ENCODE measurements at places on chromosomes 2 and 18.

- DNase-seq: no peak
These were observed 5.7 kb upstream of the WIPF1 start for GRCh38 chr2:174603280-174603679.

- DNase-seq: no peak
These were observed 32.7 kb upstream of the C1GALT1C1L start for GRCh38 chr2:43708891-43709290.

DNA sequence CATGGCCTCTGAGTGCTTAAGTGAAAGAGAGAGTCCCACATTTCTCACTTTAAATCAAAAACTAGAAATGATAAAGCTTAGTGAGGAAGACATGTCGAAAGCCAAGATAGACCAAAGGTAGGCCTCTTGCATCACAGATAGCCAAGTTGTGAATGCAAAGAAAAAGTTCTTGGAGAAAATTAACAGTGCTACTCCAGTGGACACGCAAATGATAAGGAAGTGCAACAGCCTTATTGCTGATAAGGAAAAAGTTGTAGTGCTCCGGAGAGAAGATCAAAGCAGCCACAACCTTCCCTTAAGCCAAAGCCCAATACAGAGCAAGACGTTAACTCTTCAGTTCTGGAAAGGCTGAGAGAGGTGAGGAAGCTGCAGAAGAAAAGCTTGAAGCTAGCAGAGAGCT is 32.1 kb downstream of the PSMD1 start:
- DNase-seq: no peak

GRCh38 chr2:95347681-95348608 is 50.8 kb downstream of the KCNIP3 start:
- DNase-seq: no peak

DNA sequence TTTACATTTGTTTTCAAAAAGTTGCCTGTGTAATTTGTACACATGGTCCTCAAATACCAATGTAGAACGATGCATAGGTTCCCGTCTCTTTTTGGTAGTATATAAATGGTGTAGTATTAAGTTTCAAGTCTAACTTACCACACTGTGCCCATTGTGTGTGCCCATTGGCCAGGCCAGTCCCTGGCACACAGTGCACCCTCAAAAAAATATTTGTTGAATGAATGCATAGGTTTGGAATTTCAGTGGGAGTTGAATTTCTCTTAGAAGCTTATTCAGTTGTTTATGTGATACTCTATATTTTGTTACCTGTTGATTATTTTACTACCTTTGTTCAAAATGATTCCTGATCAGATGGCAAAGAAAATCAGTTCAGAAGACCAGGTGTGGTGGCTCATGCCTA is 30.1 kb downstream of the IDH1 start:
- DNase-seq: no peak

GRCh38 chr2:214069254-214069653 is 341.6 kb upstream of the VWC2L start:
- no peak for DNase-seq

GRCh38 chr2:55408918-55409868 is 10.5 kb downstream of the CCDC88A start:
- no peak for DNase-seq

- no peak for DNase-seq
These were observed 142.3 kb upstream of the CDH7 start for GRCh38 chr18:65608471-65608870.

DNA sequence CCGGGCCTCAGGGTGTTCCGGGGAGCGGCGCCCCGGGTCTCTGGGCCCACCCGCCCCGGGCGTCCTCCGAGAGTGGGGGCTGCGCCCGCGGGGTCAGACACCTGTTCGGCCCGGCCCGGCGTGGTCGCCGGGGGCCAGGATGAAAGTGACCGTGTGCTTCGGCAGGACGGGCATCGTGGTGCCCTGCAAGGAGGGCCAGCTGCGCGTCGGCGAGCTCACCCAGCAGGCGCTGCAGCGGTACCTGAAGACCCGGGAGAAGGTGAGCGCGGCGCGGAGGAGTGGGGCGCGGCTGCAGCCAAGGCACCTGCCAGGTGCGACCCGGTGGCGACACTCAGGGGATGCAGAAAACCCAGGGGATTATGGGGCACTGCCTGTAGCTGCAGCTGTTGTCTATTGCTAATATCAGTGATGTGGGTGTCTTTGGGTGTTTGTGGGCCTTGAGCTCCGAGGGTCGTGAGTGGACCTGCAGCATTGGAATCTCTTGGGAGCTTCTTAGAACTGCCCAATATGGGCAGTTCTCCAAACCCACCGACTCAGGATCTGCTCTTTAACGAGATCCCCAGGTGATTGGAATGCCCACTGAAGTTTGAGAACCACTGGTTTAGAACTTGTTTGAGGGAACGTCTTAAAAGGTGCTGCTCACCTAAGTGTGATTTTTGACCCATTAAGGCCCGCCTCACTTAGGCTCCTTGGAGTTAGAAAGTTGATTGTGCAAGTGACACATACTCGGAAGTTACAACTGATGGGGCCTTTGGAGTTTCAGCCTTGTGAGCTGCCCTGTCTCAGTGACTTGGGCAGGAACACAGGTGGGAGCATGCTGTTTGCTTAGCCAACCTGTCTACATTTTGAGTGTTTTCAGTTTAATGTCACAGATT is 823 bp downstream of the PARD3B start:
- DNase-seq: no peak

- no peak for DNase-seq
These were observed 46.0 kb upstream of the MTIF2 start for GRCh38 chr2:55314985-55315384.

GRCh38 chr2:66850376-66850775 is 415.5 kb downstream of the MEIS1 start:
- no peak for DNase-seq

DNA sequence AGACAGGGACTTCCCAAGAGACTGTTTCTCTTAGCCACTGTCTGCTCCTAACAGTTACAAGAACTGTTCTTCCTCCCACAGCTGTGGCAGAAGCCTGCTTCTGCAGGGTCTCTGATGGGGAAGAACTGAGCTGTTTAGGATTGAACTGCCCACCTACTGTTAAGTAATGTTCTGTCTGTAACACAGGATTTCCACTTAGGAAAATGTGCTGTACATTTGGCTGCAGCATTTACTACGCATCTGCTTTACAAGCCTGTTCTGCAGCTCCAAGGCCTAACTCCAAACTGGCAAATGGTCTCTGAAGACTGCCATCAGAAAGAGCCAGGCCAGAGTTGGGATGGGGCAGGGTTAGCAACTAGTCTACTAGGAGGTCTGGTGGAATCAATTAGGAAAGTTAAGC is 87.8 kb upstream of the UPP2 start:
- DNase-seq: no peak

DNA sequence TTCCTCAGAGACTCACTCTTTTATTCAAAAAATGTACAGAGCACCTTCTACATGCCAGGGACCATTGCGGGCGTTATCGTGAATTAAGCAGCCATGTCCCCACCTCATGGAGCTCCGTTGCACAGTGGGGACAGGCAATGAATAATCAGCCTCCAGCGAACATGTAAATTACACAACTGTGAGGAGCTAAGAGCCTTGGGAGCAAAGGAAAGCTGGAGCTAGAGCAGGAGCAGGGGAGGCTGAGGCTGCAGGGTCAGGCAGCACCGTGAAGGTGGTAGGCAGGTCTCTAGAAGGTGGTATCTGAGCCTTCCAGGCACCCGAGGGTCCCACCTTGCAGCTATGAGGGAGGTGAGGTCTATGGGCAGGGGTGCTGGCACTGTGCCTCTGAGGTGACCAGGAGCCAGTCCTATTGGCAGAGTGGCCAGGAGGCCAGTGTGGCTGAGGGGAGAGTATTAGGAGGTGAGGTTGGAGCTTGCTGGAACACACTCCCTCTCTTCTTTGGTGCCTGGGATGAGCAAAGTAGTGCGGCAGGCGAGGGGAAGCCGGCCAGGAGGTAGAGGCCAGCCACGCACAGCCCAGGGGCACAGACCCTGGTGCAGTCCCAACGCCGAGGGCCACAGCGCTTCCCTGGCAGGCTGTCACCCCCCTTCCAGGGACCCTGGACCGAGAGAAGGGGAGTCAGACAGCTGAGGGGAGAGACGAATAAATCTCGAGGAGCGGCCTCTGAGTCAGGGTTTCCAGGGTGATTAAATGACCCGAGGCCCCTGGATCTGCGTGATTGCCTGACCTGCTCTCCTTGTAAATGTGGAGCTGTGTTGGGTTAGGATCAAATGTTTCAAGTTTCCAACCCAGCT is 167.3 kb downstream of the SEPTIN10 start:
- DNase-seq: no peak

- no peak for DNase-seq
These were observed 39.7 kb upstream of the NEDD4L start for GRCh38 chr18:58004317-58004716.

DNA sequence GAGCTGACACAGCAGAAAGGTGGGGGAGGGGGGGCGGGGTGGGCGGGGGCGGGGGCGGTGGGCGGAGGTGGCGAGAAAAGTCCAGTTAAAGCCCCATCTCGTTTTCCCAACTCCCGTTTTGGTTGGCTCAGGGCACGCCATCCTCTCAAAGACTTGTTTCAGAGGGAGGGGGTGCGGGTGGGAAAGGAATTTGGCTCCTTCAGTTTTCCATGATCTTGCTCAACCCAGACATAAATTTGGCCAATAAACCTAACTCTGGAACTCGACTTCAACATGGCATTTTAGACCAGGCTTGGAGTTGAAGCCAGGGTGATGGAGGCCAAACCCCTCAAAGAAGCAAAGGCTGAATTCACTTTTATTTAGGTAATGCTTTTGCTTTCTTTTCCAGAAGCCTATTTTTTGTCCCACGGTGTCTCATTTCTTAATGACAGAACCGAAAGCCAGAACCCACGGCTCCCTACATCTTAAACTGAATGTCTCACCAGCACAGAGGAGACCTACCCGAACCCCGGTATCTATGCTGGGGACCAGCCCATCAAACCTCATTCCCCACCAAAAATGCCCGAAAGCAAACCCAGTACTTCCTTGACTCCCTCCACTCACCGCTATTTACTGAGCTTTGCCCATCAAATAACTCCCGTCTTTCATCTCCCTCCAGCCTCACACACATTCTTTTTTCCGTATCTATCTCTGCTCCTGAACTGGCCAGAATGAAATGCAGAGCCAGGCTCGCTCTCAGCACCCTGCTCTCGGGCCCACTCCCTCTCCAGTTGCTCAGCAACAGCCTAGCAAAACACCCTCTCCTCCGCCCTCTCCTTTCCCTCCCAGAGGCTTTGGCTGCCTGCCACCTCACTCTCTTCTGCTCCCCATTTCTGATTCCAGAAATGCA is 4.3 kb downstream of the IGFBP5 start:
- DNase-seq: no peak

- DNase-seq: no peak
These were observed 148.2 kb upstream of the GLI2 start for GRCh38 chr2:120587279-120587996.

- no peak for DNase-seq
These were observed 59.6 kb downstream of the HPCAL1 start for GRCh38 chr2:10362096-10362897.

DNA sequence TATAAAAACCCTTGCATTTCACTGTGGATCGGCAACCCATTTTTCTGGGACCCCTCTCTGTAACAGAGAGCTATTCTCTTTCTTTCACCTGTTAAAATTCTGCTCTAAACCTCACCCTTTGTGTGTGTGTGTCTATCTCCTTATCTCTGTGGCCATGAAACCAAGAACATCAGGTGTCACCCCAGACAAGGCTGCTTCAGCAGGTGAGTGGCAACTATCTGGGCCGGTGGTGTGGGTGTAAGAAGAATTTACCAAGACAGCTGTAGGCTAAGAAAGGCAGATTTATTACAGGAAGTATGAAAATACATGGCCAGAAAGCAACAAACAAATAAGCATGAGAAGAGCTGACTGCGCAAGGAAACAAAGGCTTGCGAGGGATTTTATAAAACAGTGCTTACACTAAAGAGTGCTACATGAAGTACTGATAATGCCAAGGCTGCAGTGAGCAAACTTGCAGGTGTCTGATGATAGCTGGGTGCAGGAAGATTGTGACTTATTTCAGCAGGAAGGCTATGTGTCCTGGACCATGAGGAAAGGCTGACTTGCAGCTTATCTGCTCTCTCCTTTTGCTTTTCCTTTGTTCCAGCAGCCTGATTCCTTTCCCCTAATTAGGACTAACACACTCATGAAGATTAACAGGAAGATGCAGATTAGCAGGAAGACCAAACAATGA is 421.1 kb downstream of the PTH2R start:
- DNase-seq: no peak

GRCh38 chr2:230758566-230759480 is 46.2 kb downstream of the CAB39 start:
- DNase-seq: no peak

GRCh38 chr18:56200381-56200911 is 437.9 kb downstream of the TXNL1 start:
- no peak for DNase-seq

- DNase-seq: no peak
These were observed 69.9 kb upstream of the DLX2 start for GRCh38 chr2:172172513-172173173.

DNA sequence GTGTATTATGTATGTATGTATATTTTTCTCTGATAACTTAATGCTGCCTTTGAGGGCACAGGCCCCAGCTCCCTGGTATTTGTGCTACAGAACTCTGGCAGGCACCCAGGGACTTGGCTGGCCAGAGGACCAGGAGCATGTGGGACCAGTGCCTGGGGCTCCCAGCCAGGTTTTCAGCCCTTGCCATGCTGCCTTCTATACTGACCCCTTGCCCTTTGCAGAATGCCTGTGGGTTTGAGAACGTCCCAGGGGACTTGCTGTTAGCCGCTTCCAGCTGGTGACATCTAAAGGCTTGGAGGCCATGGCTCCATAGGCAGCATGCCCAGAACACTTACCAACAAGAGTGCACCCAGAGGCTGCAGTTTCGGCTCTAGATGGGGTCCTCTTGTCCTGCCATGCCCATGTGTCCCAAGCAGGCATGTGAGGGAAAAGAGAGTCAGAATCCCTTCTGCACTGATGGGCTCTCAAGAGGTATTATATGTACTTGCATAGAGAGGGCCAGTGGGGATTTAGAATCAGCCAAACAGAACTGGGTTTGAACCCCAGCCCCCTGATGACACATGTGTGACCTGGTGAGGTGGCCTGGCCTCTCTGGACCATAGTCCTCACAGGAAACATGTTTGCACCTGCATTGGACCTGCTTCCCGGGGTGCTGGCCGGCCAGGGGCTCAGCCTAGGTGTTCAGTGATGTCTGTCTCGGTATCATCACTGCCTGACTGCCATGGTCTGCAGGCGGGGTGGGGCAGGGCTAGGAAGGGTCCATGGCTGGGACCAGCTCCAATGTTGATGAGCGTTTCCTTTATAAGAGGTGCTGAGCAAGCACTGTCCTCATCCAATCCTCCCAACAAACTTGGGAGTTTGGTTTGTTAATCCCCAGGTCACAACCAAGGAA is 119.2 kb upstream of the FHL2 start:
- no peak for DNase-seq

- no peak for DNase-seq
These were observed 95.9 kb downstream of the EPB41L5 start for GRCh38 chr2:120108749-120109148.

GRCh38 chr2:222272446-222273015 is 26.3 kb downstream of the PAX3 start:
- no peak for DNase-seq

DNA sequence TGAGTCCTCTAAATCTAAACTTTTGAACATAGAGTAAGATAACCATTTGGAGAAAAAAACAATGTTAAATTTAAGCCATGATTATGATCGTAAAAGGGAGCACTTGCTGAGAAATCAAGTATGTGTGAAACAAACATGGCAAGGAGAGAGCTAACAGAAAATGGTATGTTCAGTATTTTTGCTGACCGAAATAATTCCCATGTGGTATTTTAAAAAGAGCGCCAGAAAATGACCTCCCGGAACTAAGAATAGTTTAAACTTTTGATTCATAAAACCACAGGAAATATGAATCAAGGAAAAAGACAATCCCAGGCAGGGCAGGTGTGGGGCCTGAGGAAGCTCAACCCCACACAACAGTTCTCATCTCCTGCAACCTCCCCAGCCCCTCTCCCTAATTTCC is 74.2 kb downstream of the DOCK10 start:
- no peak for DNase-seq

Measured in esophagus squamous epithelium (tissue), 5 donors.